ENCODE measurements at places on chromosomes 12 and 14.

DNA sequence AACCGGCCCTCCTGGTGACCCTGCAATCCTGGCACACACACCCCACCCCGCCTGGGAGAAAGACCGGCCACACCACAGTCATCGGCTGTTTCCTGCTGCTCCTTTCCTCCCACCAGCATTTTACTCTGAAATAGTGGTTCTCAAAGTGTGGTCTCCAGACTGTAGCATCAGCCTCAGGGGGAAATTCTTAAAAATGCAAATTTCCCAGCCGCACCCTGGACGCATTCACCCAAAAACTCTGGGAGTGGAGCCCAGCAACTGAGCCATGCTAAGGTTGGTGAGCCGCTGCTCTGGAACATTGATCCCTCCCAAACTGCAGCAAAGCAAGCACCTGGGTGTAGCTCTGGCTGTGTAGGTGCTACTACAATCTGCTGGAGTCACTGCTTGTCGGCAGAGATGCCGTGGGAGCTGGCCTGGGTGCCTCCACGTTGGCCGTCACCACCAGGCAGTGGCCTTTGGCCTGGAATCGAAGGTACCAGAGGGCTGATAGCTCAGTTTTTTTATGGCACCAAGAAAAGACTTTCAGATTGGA, 38.4 kb upstream of the BCL2L14 start:
- peak; percentile 4 for DNase-seq

DNA sequence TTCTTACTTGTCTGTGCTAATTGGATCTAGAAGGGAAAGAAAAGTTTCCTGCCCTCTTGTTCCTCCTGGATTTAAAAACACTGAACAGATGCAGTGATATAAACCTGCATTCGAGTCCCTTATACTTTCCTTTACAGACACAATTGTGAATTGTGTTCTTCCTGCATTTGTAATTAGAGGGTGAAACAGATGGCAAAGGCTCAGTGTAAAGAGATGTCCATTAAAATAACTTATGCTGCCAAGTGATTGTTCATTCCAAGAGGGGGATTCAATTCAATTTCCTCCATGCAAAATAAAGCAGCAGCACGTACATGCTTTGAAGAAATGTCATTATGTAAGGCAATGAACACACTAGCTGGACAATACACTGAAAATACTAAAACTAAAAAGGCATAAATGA, 248.3 kb upstream of the LRIG3 start:
- peak; percentile 15 for DNase-seq

DNA sequence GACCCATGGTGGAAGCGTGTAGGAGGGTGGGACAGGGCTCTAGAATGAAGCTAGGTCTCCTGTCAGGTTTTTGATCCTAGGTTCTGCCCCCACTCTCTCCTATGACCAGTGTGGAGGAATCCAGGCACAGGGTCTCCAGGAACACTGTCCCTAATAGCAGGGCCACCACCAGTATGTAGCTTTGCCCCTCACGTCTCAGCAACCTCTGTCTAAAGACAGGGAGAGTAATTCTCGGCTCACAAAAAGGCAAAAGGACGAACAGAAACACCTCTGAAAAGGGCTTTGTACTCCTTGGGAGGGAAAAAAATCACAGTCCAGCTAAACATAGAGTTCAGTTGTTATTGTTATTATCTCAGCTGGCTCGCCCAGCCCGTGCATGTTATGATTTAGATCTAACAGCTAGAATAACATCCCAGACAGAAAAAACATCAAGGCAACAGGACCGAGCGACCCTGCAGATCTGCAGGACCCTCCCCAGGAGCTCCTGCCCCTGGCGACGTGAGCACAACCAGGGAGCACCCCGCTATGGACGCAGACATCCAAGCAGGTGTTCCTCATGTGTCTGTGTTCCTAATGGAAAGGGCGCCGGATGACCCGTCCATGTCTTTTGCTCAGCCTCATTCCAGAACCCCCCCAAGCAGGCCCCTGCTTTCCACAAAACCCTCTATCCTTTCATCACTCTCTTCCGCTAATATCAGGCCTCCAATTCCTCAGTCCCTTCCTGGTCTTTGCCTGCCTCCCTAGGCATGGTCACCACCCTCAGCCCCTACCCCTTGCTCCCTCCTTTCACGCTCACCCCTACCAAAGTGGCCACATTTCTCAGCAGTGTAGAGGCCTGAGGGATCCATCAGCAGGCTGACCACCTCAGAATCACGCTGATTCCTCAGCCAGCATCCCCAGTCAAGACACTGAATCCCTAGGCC, 14.2 kb upstream of the SLC6A12 start:
- DNase-seq: no peak

DNA sequence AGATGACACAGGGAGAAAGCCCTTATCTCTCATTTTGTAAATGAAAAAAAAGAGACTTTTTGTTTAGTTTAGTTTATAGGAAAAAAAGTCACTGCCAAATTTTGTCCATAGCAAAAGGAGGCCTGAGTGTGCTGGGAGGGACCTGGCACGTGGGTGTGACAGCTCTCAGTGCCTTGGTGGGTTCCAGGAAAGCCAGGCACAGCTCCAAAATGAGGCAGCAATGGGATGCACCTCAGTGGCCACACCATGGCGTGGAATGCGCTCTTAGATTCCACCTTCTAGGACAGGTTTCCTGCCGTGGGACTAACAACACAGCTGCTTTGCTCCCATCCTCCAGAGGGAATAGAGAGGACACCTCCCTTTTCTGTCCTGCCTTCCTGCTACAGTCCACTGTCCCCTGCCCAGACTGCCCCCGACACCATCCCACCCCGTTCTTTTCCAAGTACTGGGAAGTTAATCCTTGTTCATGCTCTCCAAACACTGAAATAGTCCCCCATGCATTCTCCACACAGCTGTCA, 207.6 kb downstream of the EMP1 start:
- no peak for DNase-seq

- no peak for DNase-seq
Measured at GRCh38 chr12:71958993-71959578, 20.4 kb downstream of the TPH2 start.

DNA sequence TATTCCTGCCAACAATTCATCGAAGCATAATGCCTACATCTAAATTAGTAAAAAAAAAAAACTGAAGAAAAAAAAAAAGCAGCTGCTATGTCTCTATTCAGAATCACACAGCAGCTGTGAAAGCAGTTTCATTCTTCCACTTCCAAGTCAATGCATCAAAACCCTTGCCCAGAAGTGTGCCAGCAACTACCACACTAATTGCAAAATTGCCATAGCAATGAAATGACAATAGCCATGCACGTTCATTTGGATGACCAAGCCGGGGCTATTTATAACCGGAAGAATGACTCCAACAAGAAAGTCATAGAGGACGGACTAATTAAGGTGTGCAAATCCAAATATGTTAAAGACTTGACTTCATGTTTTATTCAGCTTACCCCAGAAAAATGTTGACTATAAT, 42.5 kb downstream of the SLC2A13 start:
- DNase-seq: peak; percentile 75

DNA sequence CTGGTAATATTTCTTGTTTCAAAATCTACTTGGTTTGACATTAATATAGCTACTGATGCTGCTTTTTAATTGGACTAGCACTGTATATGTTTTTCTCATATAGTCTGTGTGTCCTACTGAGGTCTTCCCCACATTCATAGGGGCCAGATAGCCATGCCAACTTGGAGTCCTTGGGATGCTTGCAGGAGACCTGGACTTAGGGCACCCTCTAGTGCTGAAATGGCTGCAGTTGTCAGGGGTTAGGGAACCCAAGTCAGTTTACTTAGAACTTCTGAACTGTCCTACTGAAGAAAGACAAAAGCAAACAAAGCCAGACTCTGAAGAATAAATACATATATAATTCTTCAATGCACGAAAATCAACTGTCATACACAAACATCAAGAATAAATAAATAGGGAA, 279.9 kb upstream of the SYT1 start:
- no peak for DNase-seq

- no peak for DNase-seq
Measured at GRCh38 chr12:26809611-26810285, 23.2 kb downstream of the ITPR2 start.

GRCh38 chr12:7116916-7117315, 7.9 kb upstream of the C1RL start:
- no peak for DNase-seq

- peak; percentile 20 for DNase-seq
Measured at GRCh38 chr12:63208956-63209355, 58.0 kb upstream of the AVPR1A start.

DNA sequence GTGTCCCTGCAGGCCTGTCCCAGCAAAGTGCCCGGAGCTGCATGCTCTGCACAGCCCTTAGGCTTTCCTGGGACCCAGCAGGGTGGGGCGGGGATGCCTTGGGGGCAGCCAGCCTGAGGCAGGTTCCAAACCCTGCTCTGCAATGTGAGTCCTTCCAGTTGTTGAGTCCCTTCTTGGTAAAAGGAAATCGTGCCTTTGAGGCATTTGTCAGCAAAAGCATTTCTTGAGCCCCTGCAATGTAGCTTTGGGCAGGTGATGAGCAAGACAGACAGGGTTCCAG, 38.1 kb upstream of the TRAF3 start:
- DNase-seq: no peak

Data from eye (tissue), 1 donor.